ENCODE measurements at places on chromosomes 4 and X.

GRCh38 chrX:115487608-115488007 lies 73.4 kb upstream of the PLS3 start:
- H3K4me3 ChIP-seq: no peak overlapping the region
- H3K27me3 ChIP-seq: no peaks in the 10 kb centered on the region

DNA sequence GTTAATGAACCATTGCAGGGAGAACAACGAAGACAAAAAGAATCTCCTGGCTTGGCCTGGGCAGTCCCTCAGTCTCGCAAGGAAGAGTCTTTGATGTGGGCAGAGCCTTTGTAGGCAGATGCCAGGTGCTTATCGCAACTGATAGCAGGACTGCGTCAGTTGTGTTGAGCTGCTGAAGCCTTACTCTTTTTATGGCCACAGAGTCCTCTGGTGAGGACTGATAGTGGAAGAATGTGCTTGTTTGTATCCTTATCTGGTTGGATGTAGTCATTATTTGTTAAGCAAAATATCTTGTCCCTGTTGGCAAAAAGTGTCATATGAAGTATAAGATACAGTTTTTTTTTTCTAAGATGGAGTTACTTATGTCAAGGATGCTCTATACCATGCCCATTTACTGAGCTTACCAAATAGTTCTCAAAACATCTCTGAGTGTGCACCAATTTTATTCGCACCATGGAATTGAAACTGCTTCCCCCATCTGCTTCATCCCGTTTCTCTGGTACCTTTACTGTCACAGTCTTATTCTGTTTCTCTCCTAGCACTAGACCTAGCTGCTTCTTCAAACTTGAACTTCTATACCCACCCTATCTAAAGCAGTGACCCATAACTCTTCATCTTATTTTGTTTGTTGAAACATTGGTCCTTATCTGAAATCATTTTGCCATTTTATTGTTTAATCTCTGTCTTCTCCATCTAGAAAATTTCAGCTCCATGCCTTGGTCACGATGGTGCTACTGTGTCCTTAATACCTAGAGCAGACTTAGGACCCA lies 47.0 kb upstream of the SPRY1 start:
- H3K4me1 ChIP-seq: peaks cover 22% of the 10 kb centered on the region
- H3K4me3 ChIP-seq: no peak overlapping the region

DNA sequence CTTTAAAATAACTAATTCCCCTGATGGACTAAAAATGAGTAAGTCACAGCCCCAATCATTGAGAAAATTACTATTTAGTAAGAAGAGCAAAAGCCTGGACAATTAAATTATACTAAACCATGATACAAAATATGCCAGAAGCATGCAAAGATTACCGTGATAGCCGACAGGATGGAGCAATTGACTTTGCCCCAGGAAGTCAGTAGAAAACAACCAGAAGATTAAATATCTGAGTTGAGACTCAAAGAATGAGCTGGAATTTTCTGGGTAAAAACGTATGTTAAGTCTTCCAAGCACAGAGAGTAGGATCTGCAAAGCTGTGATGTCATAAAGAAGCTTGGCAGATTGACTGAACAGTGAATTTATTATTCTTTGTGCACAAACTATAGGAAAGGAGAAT lies 816.1 kb upstream of the TENM3 start:
- H3K27ac ChIP-seq: no peak overlapping the region
- no peak for DNase-seq
- no peaks in the 10 kb centered on the region for H3K36me3 ChIP-seq
- H3K4me1 ChIP-seq: no peaks in the 10 kb centered on the region
- no peak overlapping the region for H3K4me3 ChIP-seq

DNA sequence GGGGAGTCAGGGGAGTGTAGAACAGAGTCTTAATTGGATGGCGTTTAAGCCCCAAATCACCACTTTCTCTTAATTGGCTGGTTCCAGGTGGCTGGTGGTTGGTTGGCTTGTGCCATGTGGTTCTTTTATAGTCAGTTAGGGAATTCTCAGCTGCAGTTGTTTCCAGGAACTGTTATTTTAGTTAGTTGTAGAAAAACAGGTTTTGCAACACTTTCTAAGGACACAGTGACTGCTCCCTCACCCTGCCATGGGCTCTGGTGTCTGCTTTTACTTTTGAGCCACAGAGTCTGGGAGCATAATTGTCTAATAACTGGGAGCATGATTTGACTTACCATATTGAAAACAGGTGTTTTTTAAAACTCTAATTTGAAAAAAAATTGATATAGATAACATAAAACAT lies 75.8 kb upstream of the PCDH18 start:
- H3K4me1 ChIP-seq: no peaks in the 10 kb centered on the region
- DNase-seq: no peak
- H3K27me3 ChIP-seq: no peaks in the 10 kb centered on the region
- H3K27ac ChIP-seq: no peak overlapping the region

GRCh38 chr4:1736812-1737211 lies 15.5 kb downstream of the TACC3 start:
- peaks cover 14% of the 10 kb centered on the region for H3K36me3 ChIP-seq
- DNase-seq: no peak
- no peak overlapping the region for H3K4me3 ChIP-seq
- H3K4me1 ChIP-seq: no peaks in the 10 kb centered on the region

All from naive B cell (primary cell).